ENCODE measurements at places on chromosomes 12 and 14.

GRCh38 chr12:66062290-66062625 is 68.3 kb downstream of the LLPH start:
- no peak for DNase-seq

DNA sequence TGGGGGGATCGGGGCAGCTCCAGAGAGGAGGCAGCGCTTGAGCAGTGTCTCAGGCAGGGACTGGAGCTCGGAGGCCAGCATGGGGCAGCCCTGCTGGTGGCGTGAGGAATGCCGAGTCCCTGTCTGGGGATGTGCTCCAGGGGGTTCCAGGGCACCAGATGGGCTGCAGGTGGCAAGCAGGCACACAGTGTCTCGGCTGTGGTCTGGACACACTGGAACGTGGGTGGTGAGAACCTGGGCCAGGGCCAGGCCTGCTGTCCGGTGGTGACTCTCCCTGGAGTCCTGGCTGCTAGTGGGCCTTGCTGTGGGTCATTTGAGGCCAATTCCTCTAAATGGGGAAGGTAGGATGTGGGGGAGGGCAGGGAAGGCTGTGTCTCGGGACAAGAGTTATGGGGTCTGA is 199.4 kb upstream of the RTL1 start:
- no peak for DNase-seq

DNA sequence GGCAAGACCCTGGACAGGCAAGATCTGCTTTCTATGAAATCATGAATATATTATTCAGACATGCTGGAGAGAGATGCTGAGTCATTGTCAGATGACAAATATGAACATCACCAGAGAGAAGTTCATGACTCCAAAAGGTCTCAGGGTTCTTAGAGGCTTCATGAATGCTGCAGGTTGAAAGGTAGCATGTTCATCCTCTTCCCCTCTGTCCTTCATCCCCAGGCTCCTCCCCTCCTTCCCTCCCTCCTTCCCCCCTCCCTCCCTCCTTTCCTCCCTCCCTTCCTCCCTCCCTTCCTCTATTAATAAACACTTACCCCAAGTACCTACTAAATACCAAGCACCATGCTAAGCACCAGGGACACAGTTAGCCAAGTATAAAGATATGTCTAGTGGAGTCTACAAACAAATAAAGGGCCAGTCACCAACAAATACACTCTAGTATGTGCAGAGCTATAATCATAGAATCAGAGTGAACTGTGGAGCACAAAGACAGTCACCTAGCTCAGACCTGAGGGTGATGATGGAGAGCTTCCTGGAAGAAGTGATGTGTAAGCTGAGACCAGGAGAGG is 46.2 kb downstream of the RPH3A start:
- no peak for DNase-seq

- no peak for DNase-seq
Observed at GRCh38 chr12:132423251-132423819, 66.6 kb upstream of the FBRSL1 start.

GRCh38 chr12:52066346-52067080 is 3.3 kb upstream of the ATG101 start:
- no peak for DNase-seq

- DNase-seq, result no peak
Observed at GRCh38 chr12:18752280-18752920, 14.5 kb downstream of the CAPZA3 start.

GRCh38 chr12:42365486-42365885 is 39.5 kb downstream of the PPHLN1 start:
- DNase-seq, result no peak

- DNase-seq, result no peak
Observed at GRCh38 chr12:77940567-77940966, 109.9 kb downstream of the NAV3 start.

DNA sequence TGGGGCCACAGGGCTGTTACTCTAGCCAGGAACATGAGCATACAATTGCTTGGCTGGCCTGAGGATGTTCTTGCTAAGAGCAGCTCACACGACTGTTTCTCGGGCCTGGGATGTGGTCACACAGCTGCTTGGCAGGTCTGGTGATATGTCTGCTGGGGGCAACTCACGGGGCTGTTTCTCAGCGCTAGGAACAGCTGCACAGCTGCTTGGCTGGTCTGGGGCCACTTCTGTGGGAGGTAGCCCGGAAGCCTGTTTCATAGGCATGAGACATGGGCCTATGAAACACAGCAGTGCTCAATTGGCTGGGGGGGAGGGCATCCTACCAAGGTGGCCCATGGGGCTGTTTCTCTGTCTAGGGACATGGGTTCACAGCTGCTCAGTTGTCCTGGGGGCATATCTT is 73.4 kb upstream of the DDHD1 start:
- DNase-seq, result no peak

- peak; percentile 47 for DNase-seq
Observed at GRCh38 chr12:57604454-57604991, at the start of gene DTX3. DTX3 (plus strand) TSS chr12:57604824; CDS start chr12:57606518, 1,694 bp downstream.

- no peak for DNase-seq
Observed at GRCh38 chr14:105641075-105641937, 114.9 kb downstream of the TMEM121 start.

- no peak for DNase-seq
Observed at GRCh38 chr12:59737725-59738463, 142.1 kb downstream of the SLC16A7 start.

GRCh38 chr12:80936642-80937390 is 918 bp downstream of the LIN7A start:
- no peak for DNase-seq

- no peak for DNase-seq
Observed at GRCh38 chr12:54000116-54001114, at the start of gene HOXC9. HOXC9 (plus strand) TSS chr12:54000161; CDS start chr12:54000189, 28 bp downstream.

DNA sequence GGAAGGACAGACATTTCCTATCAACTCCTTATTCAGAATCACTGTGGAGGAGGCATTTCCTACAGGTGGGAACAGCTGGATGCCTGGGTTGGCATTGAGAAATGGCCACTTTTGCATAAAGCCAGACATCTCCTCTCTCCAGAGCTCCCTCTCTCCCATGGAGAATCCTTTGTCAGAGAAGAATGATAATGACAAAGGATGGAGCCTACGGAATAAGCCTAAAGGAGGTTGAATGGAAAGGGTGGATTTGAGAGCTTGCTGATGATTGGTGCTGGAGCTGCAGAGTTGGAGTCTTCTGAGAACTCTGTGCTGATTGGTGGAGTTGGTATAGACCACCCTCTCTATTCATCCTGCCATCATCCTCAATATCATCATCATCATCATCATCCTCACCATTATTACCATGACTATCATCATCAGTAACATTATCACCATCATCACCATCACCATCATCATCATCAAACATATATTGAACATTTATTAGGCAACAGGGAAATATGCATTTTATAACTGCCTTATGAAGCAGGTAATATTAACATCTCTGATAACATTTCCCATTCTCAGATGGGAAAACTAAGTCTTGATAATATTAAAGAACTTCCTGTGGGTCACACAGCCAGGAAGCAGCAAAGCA is 89.2 kb upstream of the HSPB8 start:
- no peak for DNase-seq
